NCI-H1105 (cell line): ENCODE measurements at places on chromosomes 6 and 20.

DNA sequence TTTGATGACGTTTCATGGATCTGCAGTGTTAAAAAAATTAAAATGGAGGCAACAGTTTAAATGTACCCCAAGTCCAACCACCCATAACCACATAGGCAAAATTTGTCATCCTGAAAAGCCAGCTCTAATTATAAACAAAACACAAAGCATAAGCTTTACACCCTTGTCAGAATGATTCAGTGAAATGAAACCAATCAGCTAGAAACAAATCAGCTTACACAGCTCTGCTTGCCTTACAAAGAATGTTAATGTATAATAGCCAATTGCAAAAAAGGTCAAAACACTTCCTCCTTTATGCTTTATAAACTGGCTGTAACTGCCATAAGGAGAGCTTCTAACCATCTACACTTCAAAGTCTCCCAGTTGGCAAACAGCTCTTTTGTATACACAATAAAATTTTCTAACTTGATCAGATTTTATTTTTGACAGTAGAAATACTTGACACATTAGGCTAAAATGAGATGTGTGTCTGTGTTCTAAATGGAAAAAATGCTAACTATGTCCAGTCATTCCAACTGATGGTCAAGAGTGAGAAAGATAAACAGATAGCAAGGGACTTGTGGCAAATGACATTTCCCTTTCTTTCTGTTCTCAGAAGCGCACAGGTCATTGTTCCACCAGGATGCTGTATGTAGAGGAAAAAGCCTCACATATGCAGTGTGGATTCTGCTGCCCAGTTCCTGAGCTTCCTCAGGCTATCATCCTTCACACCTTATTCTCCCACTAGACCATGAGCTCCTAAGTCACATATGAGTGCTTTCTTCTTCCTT is 344.3 kb upstream of the ID4 start:
- DNase-seq: no peak

DNA sequence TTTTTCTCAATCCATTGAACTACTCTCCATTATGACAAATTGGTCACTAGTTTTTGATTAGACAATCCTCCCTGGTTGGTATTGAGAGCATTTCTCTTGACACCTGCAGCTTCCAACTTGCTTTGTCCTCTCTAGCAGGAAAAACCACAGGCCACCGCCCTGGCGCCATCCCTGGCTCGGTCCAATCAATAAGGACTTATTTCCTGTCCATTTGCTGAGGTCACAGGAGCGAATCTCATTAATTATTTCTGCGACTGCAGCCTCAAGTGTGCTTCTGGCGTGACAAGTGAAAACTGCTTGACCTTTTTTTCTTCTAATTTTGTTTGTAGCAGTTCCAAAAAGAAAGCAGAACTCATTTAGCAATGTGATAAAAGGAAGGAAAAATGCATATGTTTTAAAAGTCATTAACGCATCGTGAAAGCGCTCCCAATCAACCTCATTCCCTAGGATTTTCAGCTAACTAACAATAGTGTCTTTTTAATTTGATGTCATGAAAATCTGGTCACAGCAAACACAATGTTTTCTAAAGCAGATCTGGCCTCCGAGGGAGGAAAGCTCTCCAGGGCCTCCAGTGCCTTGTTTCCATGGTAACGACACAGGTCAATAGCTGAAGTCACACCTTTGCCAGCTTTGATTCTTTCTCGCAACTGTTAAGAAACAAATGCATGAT is 39.0 kb upstream of the BEND3 start:
- peak; percentile 85 for DNase-seq

DNA sequence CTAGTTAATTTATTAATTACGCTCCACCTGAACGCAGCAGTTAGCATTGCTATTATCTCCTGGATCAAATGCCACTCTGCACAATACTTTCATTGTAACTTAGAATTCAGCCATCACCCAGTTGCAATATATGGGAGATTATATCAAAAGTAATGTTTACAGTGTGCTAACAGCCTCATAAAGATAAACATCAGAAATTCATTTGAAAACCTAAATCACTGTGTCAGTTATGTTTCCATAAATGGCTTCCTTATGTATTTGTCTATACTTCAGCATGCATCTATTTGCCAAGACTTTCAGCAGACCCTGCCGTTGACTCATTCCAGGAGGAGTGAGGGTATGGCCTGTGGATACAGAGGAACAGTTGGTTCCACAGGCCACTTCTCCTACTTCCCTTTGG is 300.1 kb downstream of the TFAP2B start:
- peak; percentile 2 for DNase-seq

- DNase-seq: no peak
Measured at GRCh38 chr6:75503291-75503690, 9.7 kb upstream of the FILIP1 start.

DNA sequence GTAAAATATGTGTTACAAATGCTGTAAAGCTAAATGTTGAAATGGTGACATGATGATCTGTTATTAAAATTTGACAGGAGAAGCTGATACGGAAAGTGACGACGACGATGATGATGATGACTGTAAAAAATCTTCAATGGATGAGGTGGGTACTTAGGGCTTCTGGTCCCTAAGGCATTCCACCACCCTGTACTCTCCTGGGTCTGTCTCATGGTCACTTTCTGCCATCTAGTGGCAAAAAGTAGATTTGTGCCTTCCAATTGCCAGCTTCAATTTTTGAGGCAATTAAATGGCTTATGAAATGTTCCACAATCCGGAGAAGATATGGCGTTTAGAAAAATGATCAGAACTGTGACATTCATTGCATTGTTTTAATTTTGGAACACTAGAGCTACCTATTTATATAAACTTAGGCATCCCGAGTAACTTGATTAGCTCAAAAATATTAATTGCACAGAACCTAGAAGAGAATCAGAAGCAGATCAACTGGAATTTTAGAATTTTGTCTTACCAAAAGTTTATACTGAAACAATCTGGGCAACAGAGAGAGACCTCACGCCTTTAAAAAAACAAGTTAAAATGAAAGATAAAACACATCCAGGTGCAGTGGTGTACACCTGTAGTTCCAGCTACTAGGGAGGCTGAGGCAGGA is 346.5 kb upstream of the PLCB4 start:
- DNase-seq: peak; percentile 58

DNA sequence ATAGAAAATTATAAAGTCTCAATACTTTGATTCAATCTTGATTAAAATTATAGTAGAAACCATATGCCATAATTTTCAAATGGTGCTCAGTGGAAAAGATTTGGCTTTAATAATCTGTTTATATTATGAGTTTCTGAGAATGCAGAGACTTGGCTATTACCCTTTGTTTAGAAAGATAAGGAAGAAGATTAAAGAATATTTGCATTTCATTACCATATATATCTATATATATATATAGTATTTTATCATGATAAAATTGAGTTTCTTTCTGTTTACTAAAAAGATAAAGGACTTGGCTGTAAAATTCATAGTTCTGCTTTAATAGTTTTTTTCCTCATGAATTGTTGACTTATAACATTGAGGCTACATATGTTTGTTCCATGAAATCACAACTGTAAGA is 679.3 kb upstream of the MAP3K7 start:
- DNase-seq: no peak

DNA sequence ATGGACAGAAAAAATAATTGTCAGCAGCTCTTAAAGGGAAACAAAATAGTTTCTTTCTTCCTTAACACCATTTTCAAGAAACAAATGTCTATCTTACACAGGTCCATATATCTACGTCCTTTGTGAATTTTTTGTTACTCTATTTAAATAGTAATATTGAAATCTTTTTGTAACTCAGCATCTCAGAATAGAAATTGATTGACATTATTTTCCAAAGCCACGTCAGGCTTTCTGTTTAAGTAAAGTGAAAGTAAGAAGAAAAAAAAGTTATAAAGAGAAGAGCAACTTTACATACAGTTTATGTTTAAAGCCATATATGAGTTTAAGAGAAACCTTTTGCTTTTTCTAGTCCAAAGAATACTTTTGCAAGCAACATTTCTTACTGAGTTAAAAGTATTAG is 402.9 kb upstream of the SOX4 start:
- no peak for DNase-seq

- DNase-seq: no peak
Measured at GRCh38 chr6:41581381-41581991, 35.3 kb downstream of the FOXP4 start.

GRCh38 chr20:13898012-13898612 is 92.3 kb downstream of the SEL1L2 start:
- no peak for DNase-seq

DNA sequence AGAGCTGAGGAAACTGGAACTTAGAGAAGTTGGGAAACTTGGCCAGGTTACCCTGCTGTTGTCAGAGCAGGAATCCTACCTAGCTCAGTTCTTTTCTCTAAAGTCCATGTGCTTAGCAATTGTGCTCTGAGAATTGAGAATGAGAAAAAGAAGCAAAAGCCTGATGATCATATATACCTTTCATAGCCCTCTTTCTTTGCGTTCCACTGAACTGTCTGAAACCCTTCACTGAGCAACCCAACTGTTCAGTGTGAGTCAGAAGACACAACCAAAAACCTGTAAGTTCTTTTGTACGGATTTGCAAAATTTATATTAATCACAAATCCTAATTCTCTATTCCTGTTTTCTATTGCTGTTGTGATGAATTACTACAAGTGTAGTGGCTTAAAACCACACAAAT is 80.6 kb downstream of the PHF3 start:
- DNase-seq: no peak

- no peak for DNase-seq
Measured at GRCh38 chr6:119463081-119463626, 113.6 kb upstream of the MAN1A1 start.

DNA sequence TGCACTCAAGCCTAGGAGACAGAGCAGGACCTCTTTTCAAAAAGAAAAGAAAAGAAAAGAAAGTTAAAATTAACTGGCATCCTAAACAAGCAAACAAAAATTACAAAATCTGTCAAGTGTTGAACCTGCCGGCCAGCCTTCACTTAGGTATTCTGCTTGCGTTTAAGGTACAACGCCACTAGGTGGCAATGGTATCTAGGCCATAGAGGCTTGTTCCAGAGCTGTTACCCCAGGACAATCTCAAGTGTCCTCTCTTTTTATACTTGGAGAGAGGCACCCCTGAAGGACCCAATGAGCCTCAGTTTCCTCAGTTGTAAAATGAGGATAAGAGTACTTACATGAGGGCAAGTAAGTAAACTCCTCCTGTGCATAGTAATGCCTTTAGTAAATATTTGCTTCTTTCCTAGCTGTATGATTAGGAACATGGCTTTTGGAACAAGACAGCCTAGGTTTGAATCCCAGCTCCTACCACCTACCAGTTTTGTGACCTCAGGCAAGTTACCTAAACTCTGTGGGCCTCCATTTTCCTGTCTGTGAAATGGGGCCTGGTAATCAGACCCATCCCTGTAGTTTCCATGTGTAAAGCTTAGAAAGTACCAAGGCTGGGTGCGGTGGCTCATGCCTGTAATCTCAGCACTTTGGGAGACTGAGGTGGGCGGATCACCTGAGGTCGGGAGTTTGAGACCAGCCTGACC is 5.8 kb upstream of the PACSIN1 start:
- DNase-seq: no peak

DNA sequence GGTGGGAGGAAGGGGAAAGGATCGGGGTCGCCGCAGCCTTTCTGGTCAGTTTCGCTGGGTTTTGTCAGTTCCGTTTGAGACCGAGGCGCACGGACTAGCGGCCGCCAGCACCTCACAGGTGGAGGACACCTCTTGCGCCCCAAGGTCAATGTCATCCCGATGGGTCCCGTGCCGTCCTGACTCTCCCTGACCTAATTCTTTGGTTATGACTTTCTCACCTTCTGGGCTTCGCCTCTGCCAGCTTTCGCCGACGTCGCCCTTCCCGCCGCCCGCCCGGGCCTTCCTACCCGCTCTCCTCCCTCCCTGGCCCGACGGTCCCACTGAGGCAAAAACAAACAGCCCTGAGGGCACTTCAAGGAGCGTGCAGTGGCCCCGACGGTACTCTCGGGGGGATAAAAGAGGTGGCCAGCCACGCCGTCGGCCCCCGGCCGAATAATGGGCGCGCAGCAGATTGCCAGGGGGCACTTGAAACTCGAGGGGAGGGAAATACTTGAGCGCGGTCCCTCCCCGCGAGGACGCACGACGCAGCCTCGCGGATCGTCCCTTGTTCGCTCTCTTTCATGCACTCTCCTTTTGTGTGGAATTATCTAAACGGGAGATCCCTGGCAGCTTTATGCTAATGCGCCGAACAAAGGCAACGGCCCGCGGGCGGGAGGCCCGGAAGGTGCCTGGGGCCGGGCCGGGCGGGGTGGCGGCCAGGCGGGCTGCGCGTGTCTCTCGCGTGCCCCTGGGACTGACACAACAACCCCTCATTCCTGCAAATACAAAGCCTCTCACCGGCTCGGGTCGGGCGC is 3.9 kb upstream of the INSM1 start:
- peak; percentile 98 for DNase-seq

DNA sequence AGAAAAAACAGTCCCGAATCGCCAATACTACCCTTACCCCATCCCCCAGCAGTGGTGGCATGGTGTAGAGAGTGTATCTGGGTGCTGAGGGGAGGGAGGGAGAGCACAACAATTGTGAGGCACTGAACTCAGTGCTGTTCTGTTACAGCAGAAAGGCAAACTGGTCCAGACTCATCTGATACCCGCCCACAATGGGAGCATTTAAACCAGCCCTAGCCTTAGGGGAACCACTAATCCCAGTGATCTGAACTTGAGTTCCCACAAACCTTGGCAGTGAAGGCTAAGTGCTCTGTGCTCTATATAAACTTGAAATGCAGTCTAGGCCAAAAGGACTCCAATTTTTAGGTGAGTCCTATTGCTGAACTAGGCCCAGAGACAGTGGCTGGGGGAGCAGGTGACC is 666.4 kb upstream of the PTCHD4 start:
- DNase-seq: no peak

DNA sequence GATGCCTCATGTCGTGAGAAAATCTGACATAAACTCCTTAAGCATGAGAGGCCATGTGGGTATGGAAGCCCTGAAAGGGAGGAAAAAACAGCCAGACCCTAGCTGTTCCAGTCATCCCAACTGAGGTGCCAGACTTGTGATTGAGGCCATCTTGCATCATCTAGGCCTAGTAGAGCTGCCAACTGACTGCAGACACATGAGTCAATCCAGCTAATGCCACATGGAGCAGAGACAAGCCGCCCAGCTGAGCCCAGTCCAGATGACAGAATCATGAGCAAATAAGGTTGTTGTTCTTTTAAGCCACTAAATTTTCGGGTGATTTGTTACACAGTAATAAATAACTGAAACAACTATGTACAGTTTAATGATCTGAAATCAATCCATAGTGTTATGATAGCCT is 680.9 kb downstream of the MAFB start:
- no peak for DNase-seq

DNA sequence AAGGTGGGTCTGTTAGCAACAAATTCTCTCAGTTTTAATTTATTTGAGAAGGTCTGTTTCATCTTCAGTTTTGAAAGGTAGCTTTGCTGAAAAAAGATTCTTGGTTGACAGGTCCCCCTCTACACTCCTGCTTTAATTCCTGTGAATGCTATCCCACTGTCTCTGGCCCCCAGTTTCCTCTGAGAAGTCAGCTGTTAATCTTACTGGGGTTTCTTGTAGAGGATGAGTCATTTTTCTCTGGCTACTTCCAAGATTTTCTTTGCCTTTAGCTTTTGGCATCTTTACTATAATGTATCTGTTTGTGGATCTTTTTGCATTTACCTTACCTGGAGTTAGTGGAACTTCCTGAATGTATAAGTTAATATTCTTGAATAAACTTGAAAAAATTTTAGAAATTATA is 122.7 kb downstream of the MMS22L start:
- no peak for DNase-seq
